ENCODE measurements at places on chromosomes 3 and 15. TPM values are rescaled to one million over a fixed set of nuclear protein-coding genes. Genes with fewer than 3 reads are reported as not detected.

The SNX33 gene
- total RNA-seq = 42.7 TPM

The MYEF2 gene
- total RNA-seq = 19.3 TPM

DNA sequence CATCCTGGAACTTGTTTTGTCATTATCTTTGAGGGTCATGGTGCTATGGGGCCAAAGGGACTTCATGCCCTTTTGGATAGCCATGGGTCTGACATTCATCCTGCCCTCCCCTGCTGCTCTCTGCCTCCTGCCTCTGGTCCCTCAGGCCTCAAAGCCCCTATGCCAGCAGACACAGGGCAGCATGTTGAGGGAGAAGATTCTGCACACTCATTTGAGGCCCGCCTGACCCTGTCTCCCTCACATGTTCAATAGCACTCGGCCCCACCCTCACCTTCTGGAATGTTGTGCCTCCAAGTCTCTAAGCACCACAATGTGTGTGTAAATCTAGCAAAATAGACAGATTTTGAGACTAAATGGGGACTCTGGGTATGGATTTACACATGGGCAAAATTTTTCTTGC is 178.7 kb upstream of the ANKRD28 start:
- H3K27ac ChIP-seq = no peak overlapping the region
- no peaks in the 10 kb centered on the region for H3K27me3 ChIP-seq
- no peaks in the 10 kb centered on the region for H3K4me1 ChIP-seq
- DNase-seq = no peak
- no peak overlapping the region for H3K4me3 ChIP-seq

GRCh38 chr3:30819067-30819798 is 75.2 kb downstream of the GADL1 start:
- H3K4me3 ChIP-seq = no peak overlapping the region
- no peaks in the 10 kb centered on the region for H3K27me3 ChIP-seq
- no peak for DNase-seq
- no peak overlapping the region for H3K27ac ChIP-seq
- H3K4me1 ChIP-seq = no peaks in the 10 kb centered on the region

DNA sequence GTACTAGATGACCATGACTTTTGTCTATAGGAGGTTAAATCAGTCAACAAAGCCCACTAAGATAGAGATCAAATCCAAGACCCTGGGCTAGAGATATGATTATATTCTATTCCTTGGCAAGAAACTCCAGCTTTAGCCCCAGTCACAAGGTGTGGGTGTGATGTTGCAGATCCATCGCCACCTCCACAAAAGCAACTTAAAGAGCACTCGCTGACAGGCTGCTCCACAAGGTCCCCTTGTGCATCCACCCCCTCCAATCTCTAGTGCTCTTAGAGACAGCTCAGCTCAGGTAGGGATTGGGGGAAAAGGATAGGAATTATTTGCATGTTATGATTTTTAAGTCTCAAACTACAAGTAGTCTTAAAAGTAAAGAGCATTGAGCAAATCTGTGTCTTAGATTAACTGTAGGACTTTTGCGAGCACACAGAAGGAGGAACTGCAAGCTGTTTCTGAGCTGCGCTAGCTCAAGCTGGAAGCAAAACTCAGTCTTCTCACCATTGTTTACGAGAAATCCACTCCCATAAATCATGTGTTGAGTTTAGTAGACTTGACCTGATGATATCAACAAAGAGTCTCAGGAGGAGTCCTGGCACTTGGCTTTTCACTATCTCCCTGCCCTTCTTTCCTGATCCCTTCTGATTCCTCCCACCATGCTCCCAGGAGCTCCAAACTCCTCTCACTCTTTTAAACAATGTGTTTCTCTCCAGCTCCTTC is 177.6 kb downstream of the STAC start:
- H3K4me1 ChIP-seq = no peaks in the 10 kb centered on the region
- DNase-seq = no peak
- no peaks in the 10 kb centered on the region for H3K36me3 ChIP-seq
- H3K4me3 ChIP-seq = no peak overlapping the region

The ZNF80 gene
- not detected for total RNA-seq

DNA sequence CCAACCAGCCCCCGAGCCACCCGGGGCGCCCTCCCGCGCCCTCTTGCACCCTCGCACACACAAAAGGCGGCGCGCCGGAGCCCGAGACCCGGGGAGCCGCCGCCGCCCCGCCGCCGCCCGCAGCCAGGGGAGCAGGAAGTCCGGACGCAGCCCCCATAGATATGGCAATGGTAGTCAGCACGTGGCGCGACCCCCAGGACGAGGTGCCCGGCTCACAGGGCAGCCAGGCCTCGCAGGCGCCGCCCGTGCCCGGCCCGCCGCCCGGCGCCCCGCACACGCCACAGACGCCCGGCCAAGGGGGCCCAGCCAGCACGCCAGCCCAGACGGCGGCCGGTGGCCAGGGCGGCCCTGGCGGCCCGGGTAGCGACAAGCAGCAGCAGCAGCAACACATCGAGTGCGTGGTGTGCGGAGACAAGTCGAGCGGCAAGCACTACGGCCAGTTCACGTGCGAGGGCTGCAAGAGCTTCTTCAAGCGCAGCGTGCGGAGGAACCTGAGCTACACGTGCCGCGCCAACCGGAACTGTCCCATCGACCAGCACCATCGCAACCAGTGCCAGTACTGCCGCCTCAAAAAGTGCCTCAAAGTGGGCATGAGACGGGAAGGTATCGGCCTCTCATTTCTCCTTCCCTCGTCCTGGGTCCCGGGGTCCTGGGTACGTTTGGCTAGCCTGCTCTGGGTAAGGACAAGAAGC is 1.6 kb downstream of the NR2F2 start:
- no peaks in the 10 kb centered on the region for H3K4me1 ChIP-seq
- H3K4me3 ChIP-seq = peak overlapping the region; percentile 79
- peak overlapping the region; percentile 93 for H3K27ac ChIP-seq

DNA sequence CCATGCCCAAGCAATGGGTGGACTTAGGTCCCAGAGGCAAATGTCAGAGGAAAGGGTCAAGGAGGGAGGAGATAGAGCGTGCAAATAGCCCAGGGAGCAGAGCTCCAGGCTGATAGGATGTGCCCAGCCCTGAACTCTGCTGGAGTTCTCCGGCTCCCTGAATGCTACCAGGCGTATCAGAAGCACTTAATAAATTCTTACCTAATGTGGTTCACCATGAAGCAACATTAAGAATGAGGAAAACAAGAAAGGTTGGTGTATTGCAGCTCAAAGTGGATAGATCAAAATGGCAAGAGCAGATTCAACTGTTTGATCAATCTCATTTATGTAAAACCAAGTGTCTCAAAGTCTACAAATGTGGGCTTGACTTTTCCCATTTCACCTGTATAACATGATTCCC is 38.3 kb downstream of the PXYLP1 start:
- no peaks in the 10 kb centered on the region for H3K4me1 ChIP-seq
- DNase-seq = no peak
- no peak overlapping the region for H3K27ac ChIP-seq
- no peak overlapping the region for H3K4me3 ChIP-seq

DNA sequence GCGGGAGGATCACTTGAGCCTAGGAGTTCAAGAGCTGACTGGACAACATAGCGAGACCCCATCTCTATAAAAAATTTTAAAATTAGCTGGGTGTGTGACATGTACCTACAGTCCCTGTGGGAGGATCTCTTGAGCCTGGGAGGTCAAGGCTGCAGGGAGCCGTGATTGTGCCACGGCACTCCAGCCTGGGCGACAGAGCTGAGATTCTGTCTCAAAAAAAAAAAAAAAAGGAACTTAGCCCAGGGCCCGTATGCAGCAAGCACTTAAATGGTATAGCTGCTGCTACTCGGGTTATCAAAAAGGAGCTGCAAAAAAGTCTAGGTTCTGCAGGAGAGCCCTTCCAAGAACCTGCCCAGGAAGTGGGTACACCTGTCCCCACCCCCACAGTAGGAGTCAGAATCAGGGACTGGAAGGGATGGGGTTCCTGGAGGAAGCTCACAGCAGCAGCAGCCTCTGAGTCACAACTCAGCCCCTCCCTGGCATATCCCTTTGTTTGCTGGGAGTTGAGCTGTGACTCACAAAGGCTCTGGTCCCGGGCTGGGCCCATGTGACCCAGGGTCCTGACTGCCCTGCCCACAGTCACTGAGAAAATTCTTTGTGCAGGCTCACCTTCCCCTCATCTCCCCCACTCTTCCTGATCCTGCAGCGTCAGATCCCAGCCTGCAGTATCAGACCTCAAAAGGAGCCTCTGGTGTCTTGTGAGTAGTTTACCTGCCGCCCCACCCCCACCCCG is at the start of gene SPATA12:
SPATA12 (plus strand) TSS at position 576 of the 733 bp plus-strand sequence. CDS start 13,031 bp downstream, outside the sequence.
- H3K36me3 ChIP-seq = no peaks in the 10 kb centered on the region
- H3K4me3 ChIP-seq = no peak within 1 kb of the TSS
- H3K27ac ChIP-seq = peak within 1 kb of the TSS; percentile 52
- peak; percentile 71 for DNase-seq

DNA sequence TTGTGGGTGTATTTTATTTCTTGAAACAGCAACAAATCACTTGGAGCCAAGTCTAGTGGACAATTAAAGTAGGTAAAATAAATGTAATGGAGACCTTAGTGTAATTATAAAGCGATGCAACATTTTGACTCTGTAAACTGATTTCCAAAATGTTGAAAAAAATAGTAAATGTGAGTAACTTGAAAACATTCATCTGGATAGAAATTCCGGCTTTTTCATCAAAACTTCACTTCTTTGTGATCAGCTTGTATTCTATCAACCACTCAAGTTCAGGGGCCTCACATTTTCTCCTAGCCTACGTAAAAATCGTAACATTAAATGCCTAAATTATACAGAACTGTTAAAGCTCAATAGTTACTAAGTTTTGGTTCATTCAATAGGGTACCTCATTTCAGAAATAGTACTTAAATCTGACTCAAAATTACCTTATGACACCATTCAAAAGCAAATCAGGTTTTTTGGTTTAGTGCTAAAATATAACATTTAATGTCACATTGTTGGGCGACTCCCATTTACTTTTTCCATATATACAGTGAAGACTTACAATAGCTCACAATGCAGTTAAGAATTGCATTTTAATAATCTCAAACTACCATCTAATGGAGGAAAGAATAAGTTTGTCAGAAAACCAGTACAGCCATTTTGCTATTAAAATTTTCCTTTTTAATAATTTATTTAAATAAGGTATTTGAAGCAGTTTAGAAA is 12.7 kb downstream of the CCNL1 start:
- no peak overlapping the region for H3K27ac ChIP-seq
- DNase-seq = no peak
- H3K36me3 ChIP-seq = peaks cover 32% of the 10 kb centered on the region
- H3K27me3 ChIP-seq = no peaks in the 10 kb centered on the region

- no peaks in the 10 kb centered on the region for H3K27me3 ChIP-seq
- H3K36me3 ChIP-seq = no peaks in the 10 kb centered on the region
- DNase-seq = no peak
- no peaks in the 10 kb centered on the region for H3K4me1 ChIP-seq
- no peak within 1 kb of the TSS for H3K27ac ChIP-seq
- H3K4me3 ChIP-seq = no peak within 1 kb of the TSS
Measured at GRCh38 chr15:50546566-50546965, at the start of gene USP50. Gene USP50 (minus strand): TSS chr15:50546666. CDS start chr15:50546525, 141 bp downstream.

GRCh38 chr15:25501828-25502446 is 63.1 kb upstream of the UBE3A start:
- no peak overlapping the region for H3K27ac ChIP-seq
- no peak overlapping the region for H3K4me3 ChIP-seq
- DNase-seq = no peak
- H3K27me3 ChIP-seq = no peaks in the 10 kb centered on the region
- no peaks in the 10 kb centered on the region for H3K36me3 ChIP-seq

The GPR62 gene
- not detected for total RNA-seq
